ENCODE measurements at places on chromosomes 3 and 15.

DNA sequence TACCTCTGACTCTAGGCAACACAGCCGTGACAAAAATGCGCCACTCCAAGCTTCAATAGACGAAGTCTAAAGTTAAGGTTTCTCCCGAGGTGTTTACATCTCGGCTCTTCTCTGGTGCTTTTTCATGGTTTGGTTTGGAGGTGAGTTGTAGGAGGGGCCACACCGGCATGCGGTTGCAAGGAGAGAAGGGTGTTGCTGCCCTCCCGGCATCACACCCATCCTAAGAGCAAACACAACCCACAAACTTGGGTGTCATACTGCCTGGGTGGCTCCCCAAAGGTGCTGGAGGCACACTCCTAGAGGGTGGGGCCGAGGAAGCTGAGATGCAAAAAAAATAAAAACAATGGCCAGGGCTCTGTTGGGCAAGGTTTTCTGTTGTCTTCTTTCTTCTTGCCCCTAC lies 225.2 kb upstream of the ICE2 start:
- DNase-seq = no peak

DNA sequence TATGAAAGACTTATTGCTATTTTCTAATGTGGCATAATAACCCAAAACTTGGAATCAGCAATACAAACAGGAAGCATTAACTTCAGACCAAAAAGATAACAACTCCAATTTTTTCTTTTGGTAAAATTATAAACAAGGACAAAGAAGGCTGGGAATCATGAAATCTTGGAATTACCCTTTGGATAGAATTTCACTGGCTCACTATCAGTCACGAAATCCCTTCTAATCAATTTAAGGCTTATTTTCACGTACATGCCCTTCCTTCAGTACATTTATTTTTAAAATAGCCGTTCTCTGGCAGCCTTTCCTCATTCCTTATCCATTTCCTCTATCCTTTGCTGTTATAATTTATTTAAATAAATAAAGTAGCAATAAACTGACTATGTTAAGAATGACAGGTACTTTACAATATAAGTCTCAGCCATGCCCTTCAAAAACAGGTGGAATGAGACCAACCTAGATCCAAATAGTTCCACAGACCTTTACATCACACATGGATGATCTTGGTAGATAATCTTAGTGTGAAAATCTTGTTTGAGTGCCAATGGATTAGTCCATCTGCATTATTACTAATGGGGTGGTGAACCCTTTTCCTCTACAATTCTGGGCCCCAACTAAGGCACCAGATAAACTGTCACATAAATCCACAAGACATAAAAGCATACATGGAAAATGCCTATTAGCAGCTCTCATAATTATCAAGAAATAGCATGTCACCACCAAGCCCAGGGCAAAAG lies 38.9 kb downstream of the ABI3BP start:
- no peak for DNase-seq

GRCh38 chr15:101200181-101200580 lies 51.7 kb downstream of the CHSY1 start:
- DNase-seq = no peak

- DNase-seq = no peak
Observed at GRCh38 chr3:39133093-39133490, 20.3 kb downstream of the CSRNP1 start.

- DNase-seq = no peak
Observed at GRCh38 chr3:154904328-154904727, 175.8 kb upstream of the MME start.

- no peak for DNase-seq
Observed at GRCh38 chr3:154062513-154062912, 58.7 kb upstream of the ARHGEF26 start.

DNA sequence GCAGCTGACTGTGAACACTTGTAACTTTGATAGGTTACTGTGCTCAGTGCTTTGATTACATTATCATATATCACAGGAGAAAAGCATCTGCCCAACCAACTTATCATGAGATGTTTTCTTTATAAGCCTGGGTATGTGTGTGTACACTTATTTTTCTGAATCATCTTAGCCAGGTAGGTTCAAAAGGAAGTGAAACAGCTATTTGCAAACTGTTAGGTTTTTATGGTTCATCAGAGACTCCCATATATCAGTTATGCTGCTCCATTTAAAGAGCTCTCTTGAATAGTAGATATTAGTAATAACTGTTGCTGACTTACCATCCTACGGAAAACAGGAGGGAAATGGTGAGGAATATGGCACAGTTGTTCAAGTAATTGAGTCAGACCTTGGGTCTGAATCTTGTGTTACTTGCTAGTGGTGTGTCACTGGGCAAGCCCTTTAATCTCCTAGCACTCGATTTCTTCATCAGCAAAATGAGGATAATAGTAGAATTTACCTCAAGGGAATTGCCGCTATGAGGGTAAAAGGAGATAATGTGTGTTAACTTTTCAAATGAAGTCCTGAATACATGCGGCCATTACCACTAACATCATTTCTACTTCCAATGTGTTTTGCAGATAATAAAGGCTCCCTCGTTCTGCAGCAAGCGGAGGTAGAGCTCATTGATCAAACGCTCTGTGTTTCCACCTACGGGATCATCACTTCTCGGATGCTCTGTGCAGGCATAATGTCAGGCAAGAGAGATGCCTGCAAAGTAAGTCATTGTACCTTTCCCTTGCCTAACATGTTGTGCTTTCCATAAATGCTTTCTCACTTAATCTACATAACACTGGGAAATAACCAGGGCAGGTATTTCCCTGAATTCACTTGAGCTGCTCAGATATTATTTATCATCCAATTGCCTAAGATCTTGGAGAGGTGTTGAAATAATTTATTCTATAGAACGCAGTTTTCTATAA lies 7.8 kb upstream of the C3orf52 start:
- no peak for DNase-seq

- DNase-seq = no peak
Observed at GRCh38 chr15:73212424-73212823, 156.3 kb downstream of the HCN4 start.

GRCh38 chr3:41726891-41727290 lies 235.0 kb downstream of the ULK4 start:
- DNase-seq = no peak

DNA sequence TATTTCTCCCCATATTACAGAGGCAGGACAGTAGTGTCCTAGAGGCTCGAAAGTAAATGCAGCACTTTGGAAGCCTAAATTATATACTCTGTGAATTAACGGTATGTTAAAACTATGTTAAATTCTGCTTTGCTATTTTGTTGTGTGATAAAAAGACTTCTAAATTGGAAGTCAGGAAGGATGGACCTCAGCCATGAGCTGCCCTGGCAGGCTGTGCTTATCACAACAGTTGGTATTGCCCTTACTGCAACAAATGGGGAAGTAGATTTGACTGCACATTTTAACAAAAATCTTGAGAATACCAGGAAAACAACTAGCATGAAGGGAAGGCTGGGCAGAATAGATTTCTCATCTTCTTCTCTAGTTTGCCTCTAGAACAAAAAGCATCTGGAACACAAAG lies 706.6 kb downstream of the SI start:
- DNase-seq = no peak

GRCh38 chr3:141411251-141411771 lies 43.0 kb downstream of the ZBTB38 start:
- no peak for DNase-seq

DNA sequence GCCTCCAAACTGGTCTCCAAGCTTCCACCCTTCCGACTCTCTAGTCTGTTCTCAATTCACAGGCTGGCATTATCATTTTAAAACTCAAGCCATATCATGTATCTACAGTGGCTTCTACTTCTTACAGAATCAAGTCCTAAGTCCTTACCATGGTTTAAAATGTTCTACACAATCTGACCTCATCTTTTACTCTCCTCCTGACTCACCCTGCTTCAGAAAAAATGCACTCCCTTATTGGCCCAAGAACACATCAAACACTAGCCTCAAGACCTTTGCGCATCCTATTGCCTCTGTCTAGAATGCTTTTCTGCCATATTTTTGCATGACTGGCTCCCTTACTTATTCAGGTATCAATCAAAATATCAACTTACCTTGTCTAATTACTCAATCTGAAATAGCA lies 11.0 kb downstream of the MRPL3 start:
- DNase-seq = no peak

- DNase-seq = no peak
Observed at GRCh38 chr3:127546970-127547733, 43.4 kb downstream of the TPRA1 start.

DNA sequence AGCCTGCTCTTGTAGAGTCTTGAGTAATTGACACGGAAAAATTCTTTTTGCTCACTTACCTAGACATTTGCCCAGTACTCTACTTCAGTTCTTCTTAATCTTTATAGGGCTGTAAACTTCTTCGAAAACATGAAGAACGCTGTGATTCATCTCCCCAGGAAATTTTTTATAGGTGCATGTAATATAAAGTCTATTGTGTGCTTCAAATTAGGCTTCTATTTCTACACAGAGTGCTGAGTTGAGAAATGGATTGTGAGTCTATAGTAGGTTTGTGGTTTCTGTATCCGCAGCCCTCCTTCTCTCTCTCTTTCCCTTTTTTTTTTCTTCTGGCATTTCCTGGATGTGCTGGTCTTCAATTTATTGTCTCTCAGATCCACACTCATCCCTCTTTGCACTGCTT lies 183.3 kb upstream of the DCBLD2 start:
- no peak for DNase-seq

- DNase-seq = no peak
Observed at GRCh38 chr15:32870240-32871033, 152.6 kb downstream of the GREM1 start.

DNA sequence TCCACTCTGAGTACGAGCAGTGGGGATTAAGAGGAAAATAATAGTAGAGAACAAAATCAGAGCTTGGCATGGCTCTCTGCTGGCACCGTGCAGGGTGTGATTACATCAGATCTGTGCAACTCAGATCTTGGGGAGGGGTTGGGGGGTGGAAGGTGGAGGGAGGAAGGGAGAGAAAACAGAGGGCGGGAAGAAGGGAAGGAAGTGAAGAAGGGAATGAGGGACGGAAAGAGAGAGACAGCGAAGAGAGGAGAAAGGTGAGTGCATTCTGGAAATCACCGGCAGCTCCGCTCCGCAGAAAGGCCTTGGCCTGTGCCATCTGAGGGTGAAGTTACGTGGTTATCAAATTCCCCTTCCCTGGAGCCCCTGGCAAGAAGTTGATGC lies 31.0 kb upstream of the ADAMTS17 start:
- no peak for DNase-seq

DNA sequence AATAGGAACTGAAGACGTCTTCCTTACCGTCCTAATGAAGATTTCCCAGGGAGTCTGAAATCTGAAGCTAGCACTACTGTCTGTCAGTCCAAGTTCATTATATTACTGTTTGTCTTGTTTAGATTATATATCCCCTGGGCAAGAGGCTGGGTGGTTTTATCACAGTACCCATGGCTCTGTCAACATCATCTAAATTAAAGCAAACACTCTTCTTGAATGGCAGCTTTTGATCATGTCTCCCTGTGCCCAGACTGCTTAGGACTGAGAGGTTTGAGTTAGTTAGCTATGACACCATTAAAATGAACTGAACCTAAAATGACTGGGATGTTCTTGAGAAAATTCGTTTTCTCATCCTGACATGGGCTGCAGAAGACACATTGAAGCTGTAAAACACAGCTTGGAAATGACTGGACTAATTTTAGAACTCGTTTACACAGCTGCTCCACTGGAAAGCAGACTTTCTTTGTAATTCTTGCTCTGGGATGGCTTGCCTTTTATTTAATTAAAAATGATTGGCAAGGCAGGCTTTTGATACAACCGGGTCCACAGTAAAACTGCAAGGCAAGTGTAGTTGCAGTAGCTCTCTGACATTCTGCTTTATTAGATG lies 243.5 kb downstream of the MFSD1 start:
- no peak for DNase-seq
